Pancreas (tissue), 10 donors: ENCODE measurements at places on chromosomes 3 and 15. TPM values are rescaled to one million over a fixed set of nuclear protein-coding genes. Genes with fewer than 3 reads are reported as not detected.

- no peaks in the 10 kb centered on the region for H3K4me1 ChIP-seq
- DNase-seq, result no peak
- no peaks in the 10 kb centered on the region for H3K27me3 ChIP-seq
- no peak overlapping the region for H3K27ac ChIP-seq
- no peak overlapping the region for H3K4me3 ChIP-seq
Observed at GRCh38 chr15:25783607-25784540, 79.3 kb downstream of the ATP10A start.

The MEGF11 gene
- total RNA-seq, result 0.28 TPM

The CHRD gene
- 18.4 TPM for total RNA-seq

The LRRC3B gene
- total RNA-seq, result not detected
